ENCODE measurements at places on chromosomes 12 and 14.

GRCh38 chr14:101582294-101582693 lies 21.0 kb downstream of the DIO3 start:
- DNase-seq: no peak

- DNase-seq: no peak
Observed at GRCh38 chr14:52111583-52111982, 42.7 kb upstream of the NID2 start.

DNA sequence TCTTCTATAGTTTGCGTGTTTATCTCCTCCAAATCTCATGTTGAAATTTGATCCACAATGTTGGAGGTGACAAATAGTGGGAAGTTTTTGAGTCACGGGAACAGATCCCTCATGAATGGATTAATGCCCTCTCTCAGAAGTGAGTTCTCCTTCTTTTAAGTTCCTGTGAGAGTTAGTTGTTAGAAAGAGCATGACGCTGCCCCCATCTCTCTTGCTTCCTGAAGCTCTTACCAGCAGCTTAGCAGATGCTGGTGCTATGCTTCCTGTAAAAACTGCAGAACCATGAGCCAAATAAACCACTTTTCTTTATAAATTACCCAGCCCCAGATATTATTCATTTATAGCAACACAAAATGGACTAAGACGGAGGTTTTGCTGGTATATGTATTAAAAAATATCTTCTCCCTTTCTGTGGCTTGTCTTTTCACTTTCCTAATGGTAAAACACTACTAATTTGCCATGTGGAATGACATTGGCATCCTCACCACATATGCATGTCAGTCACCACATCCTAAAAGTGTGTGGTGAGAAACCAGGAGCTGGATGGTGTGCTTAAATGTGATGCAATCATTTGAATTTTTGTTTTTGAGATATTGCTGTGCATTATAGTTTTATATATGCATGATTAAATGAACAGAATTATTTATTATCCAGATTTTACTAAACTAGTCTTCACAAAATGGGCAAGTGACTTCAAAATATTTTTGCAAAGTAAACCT lies 449.3 kb downstream of the ADAMTS20 start:
- no peak for DNase-seq

DNA sequence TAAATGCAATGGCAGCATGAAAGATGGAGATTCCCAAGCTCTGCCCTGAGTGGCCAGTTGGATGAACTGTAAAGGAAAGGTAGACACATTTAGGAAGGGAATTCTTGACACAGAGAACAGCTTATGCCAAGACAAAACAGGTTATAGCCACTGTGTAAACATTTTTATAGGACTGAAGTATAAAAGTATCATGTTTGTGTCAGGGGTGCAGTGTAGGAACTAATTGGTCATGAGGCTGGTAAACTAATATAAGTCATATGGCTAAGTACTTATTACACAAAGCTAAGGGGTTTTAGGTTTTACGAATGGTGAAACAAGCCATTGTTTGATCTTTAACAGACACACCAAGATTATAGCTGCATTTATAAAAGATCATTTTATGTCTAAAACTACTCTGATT lies 207.7 kb upstream of the SLC16A7 start:
- no peak for DNase-seq

- no peak for DNase-seq
Observed at GRCh38 chr14:33679025-33679424, 271.8 kb downstream of the EGLN3 start.

Measured in renal cortex interstitium (tissue), 15 donors.